ENCODE measurements at places on chromosomes 12 and 14.
A peak's percentile ranks its signal among the peaks of the same experiment; 100 is the strongest.

DNA sequence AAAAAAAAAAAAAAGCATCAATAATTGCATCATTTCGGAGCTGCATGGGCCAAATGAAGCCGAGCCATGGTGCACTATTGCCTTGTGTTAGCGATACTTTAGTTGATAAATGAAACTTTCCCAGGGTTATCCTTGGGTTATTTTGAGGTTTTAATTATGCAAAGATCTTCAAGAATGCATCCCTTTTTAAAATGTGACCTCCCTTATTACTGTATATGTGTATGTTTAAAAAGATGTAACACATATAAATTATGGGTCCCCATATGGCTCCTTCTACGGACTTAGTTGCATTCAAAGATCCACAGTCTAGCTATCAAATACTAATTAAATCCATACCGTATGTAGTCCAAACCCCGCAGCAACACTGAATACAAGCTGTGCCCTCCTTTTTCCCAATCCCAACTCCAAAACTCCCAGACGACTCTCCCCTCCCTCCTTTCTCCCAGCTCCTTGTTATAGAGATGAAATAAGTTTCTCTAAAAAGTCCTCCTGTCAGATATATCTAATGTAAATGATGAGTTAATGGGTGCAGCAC is 129.3 kb upstream of the MAP1LC3B2 start:
- DNase-seq: no peak

- DNase-seq: no peak
Measured at GRCh38 chr14:84825481-84826251, 704.3 kb upstream of the FLRT2 start.

DNA sequence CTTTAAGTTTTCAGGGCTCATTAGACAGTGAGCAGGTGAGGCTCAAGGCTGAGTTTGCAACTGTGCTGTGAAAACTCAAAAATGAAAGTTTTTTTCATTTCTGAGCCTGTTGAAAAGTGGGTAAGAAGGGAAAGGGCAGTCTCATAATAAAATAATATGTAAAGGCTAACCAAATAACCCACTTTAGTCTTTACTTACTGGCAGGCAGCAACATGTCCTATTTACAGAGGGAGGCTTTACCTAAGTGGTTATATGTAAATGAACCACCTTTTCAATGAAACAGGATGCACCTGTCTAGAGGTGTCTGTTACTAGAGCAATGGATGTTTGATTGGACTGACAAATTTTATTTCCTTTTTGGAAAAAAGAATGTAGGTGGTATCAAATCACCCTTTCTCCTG is 158.0 kb downstream of the ETV6 start:
- DNase-seq: no peak

DNA sequence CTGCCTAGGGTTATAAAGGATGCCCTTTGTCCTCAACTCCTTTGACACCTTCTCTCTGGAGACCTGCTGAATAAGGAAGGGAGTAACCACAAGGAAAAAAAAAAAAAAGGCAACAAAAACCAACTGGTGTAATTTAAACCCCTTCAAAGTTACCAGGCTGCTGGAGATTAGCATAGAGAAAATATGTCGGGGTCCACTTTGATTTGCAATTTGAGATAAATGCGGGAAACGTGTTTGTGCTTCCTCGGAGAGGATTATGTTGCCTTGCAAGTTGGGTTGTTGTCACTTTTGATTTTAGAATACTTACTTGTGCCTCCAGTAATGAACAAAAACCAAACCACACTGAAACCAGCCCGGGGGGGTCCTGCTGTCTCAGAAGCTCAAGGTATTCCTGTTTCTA is 200.2 kb upstream of the MYL2 start:
- no peak for DNase-seq

GRCh38 chr12:79618848-79619404 is 71.8 kb downstream of the PAWR start:
- no peak for DNase-seq

DNA sequence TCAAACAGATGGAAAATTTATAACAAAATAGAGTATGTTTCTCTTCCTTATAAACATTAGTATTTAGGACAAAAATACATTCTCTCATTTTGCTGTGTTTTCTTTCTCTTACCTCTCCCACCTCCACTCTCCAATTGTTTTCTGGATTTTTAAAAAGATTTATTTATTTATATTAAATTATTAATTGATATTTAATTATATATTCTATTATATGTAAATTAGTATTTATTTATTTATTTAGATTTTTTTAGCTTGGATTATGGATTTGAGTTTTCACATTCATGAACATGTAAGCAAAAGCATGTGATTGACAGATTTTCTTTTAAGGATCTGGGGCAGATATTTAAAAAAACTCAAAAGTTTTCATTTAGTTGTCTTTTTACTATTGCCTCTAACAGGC is 35.6 kb downstream of the SCN8A start:
- no peak for DNase-seq

GRCh38 chr14:104567141-104567956 is 12.2 kb upstream of the C14orf180 start:
- DNase-seq: no peak

DNA sequence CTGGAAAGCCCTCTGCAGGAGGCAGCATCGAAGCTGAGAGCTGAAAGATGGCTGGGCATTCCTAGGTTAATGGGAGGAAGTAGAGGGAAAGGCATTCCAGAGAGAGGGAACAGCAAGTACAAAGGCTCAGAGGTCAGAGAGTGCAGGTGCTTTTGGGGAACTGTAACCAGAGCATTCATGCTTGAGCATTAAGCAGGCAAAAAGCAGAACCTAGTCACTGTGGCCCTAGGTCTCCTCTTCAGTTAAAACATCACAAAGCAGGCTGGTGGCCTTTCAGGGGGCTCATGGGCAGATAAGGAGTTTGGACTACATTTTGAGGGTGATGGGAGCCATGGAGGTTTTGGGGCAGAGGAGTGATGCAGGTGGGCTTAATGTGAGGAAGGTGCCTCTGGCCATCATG is 169.2 kb upstream of the MYL2 start:
- DNase-seq: no peak

DNA sequence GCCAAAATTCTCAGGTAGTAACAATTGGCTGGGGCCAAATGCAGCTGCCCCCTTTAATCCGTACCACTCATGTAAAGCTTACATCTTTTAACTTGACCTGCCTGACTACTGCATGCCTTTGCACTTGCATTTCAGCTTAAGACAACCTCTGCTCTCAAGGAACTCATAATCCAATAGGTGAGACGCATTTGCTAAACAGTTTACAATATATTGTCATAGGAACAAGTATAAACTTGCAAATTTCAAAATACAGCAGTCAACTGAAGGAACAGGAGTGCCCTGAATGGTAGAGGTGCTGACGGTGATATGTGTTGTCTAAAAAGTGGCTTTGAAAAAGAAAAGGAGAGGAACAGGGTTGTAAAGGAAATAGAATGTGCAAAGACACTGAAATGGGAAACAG is 3.6 kb upstream of the BRMS1L start:
- DNase-seq: no peak

DNA sequence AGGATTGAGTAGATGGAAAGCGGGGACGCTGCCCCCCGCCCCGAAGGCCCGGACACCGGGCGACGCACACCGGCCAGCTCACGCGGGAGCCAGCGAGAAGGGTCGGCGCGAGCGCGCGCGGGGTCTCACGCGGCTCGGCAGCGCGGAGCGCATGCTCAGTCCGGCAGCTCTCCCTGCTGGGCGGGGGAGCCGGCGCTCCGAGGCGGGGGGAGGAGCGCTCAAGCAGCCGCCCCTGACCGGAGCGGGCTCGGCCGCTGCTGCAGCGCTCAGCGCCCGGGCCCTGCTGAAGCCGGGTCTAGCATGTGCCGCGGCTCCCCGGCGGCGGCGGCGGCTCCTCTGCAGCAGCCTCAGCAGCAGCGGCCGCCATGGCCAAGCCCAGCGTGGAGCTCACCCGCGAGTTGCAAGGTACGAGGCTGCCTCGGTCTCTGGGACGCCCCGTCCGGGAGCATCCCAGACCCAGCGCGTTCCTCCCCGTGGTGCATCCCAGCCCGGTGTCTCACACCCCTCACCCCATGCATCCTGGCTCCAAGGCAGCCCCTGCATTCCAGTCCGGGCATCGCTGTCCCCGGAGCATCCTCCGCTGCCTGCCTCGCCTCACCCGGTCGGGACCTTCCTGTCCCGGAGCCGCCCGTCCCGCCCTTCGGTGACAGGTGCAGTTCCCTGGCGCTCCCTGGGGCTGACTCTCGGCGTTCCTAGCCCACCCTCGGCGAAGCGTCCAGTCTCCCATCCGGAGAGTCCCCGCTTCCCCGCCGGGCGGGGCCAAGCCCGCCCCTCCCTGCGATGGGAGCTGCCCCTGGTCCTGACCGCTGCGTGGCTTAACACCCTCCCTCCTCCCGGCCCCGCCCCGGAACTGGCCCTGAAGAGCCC is at the start of gene CARMIL3:
CARMIL3 (plus strand) TSS at position 221 of the 867 bp plus-strand sequence; CDS start at position 366, 145 bp downstream.
- peak; percentile 77 for DNase-seq

DNA sequence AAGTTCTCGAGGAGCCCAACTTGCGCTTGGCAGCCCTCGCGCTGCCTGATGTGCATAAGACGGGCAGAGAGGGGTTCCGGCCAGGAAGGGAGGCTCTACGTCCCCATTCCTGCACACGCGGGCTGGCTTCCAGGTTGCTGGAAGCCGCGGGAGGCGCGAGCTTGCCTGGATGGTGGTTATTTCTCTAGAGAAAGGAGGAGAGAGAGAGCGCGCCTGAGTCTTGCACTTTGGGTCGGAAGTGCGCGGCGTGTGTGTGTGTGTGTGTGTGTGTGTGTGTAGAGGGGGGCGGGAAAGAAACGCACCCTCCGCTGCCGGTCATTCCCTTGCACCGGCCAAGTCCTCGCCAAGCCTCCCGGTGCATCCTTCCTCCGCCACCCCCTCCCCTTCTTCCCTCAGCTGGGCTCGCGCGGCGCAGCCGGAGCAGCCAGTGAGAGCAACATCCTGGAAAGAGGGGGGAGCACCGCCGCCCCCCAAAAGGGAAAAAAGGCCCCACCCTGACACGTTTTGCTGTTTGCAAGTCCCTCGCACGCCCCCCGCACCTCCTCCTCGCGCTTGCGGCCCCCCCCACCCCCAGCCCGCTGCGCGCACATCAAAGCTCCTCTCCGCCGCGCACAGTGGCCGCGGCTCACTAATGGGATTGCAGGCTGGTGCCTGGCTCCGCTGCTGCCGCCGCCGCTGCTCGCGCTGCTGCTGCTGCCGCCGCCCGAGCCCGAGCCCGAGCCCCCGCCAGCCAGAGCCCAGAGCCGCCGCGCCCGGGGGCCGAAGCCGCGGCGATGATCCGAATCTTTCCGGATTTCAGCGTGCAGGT is 4.4 kb upstream of the NPAS3 start:
- peak; percentile 59 for DNase-seq

Measured in HEK293T (cell line).